ENCODE measurements at places on chromosomes 5 and 9. TPM values are rescaled to one million over a fixed set of nuclear protein-coding genes. Genes with fewer than 3 reads are reported as not detected.

HTR4 gene
- polyA plus RNA-seq: not detected

PCDHGC4 gene
- 0.49 TPM for polyA plus RNA-seq

PTGR1 gene
- polyA plus RNA-seq: 74.9 TPM

CCDC152 gene
- polyA plus RNA-seq: 0.91 TPM

PGM5 gene
- 8.7 TPM for polyA plus RNA-seq

ADRA1B gene
- 2.1 TPM for polyA plus RNA-seq

WWC1 gene
- 1.4 TPM for polyA plus RNA-seq

IL13 gene
- polyA plus RNA-seq: not detected

ZCCHC10 gene
- polyA plus RNA-seq: 21.1 TPM

ANKRD18B gene
- polyA plus RNA-seq: 0.74 TPM

FBXL7 gene
- polyA plus RNA-seq: 23.2 TPM

PCDHB4 gene
- 0.02 TPM for polyA plus RNA-seq

FAM169A gene
- 0.48 TPM for polyA plus RNA-seq

LVRN gene
- polyA plus RNA-seq: 0.05 TPM

TAF11L11 gene
- not detected for polyA plus RNA-seq

PDLIM4 gene
- polyA plus RNA-seq: 31.0 TPM

SOX30 gene
- 0.07 TPM for polyA plus RNA-seq

DPM2 gene
- polyA plus RNA-seq: 35.0 TPM

LTC4S gene
- 0.88 TPM for polyA plus RNA-seq

NTNG2 gene
- polyA plus RNA-seq: 0.44 TPM

PCDHGA4 gene
- polyA plus RNA-seq: 4.0 TPM

ABL1 gene
- 26.1 TPM for polyA plus RNA-seq

TRPM3 gene
- 0.07 TPM for polyA plus RNA-seq

MEIKIN gene
- polyA plus RNA-seq: not detected

MPDZ gene
- 22.0 TPM for polyA plus RNA-seq

TBCA gene
- 41.7 TPM for polyA plus RNA-seq

NUDT12 gene
- 3.4 TPM for polyA plus RNA-seq

TXNDC8 gene
- not detected for polyA plus RNA-seq

MZB1 gene
- polyA plus RNA-seq: not detected

VCAN gene
- polyA plus RNA-seq: 38.0 TPM

SMIM27 gene
- polyA plus RNA-seq: 7.6 TPM

CDH9 gene
- not detected for polyA plus RNA-seq

SH3TC2 gene
- polyA plus RNA-seq: 1.5 TPM

SPATA31C1 gene
- polyA plus RNA-seq: not detected

POU4F3 gene
- not detected for polyA plus RNA-seq
